Muscle of leg (tissue), 16 donors: ENCODE measurements at places on chromosomes 2 and 18. TPM values are rescaled to one million over a fixed set of nuclear protein-coding genes. Genes with fewer than 3 reads are reported as not detected.

The TRAF3IP1 gene
- 4.4 TPM for total RNA-seq

The NYAP2 gene
- 0.40 TPM for total RNA-seq

The OR6B2 gene
- not detected for total RNA-seq

The EPHA4 gene
- 25.8 TPM for total RNA-seq

DNA sequence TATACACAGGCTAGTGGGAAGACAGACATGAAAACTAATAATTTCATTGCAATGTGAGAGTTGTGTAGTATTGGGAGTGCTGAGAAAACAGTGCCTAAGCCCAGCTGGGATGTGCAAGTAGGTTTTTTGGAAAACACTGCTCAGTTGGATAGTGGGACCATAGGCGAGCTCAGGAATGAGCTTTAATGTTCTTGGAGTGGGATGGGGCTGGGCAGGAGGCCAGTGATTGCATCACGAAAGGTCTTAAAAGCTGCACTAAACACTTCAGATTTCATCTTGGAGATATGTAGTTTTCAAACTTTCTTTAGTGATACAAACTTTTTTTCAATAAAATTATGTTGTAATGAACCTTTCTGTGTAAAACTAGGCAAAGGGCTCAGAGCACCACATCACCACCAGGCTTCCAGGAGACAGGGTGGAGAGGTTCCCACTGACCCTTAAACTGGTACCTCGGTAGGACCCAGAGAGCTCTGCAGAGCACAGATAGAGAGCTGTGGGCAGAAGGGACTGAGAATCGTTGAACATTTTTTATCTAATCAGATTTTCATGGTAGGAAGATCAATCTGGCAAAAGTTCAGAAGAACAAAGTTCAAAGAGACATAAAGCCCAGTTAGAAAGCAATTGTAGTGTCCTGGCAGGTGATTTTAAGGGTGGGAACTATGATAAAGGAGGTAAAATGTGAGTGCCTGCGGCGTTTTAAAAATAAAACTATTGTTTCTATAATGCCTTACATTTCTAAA is 176.2 kb downstream of the TRABD2A start:
- no peak for DNase-seq
- no peaks in the 10 kb centered on the region for H3K27me3 ChIP-seq
- H3K36me3 ChIP-seq, result no peaks in the 10 kb centered on the region
- no peaks in the 10 kb centered on the region for H3K4me1 ChIP-seq
- H3K27ac ChIP-seq, result no peak overlapping the region

DNA sequence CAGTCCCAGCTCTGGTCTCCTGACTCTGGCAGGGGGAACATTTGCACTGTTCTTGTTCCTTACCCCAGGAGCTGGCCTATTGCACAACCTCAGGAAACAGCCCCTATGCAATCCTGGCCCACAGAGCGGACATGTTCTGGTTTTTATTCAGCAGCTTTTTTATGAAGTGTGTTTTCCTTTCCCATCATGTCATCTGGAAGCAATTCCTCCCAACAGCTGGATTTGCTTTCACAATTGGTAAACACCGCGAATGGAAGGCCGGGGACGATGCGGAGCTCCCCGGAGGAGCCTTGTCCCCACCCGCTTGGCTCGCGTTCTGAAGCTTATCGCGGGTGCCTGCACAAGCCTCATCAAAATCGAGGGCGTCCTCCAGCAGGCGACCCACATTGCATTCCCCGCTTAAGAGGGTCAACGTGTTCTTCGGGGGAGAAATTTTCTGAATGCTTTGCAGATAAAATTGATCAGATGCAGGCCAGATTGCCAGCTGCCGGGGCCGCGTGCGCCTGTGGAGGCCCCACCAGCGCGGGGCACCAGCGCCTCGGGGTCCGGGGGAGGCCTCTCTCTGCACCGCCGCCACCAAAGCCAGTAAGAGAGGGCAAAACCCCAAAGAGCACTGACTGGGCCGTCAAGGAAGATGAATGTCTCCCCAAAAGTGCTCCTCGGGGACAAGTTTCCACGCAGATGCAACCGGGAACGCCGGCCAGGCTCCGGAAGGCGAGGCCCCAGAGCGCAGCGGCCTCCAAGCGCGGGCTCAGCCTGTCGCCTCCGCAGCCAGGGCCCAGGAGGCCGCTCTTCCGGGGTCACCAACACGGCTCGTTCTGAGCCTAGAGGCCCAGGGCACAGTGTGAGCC is 60.3 kb upstream of the SP3 start:
- peak; percentile 99 for DNase-seq
- H3K4me1 ChIP-seq, result peaks cover 59% of the 10 kb centered on the region
- H3K27ac ChIP-seq, result peak overlapping the region; percentile 94
- no peaks in the 10 kb centered on the region for H3K36me3 ChIP-seq
- peak overlapping the region; percentile 15 for H3K4me3 ChIP-seq
- no peaks in the 10 kb centered on the region for H3K27me3 ChIP-seq

DNA sequence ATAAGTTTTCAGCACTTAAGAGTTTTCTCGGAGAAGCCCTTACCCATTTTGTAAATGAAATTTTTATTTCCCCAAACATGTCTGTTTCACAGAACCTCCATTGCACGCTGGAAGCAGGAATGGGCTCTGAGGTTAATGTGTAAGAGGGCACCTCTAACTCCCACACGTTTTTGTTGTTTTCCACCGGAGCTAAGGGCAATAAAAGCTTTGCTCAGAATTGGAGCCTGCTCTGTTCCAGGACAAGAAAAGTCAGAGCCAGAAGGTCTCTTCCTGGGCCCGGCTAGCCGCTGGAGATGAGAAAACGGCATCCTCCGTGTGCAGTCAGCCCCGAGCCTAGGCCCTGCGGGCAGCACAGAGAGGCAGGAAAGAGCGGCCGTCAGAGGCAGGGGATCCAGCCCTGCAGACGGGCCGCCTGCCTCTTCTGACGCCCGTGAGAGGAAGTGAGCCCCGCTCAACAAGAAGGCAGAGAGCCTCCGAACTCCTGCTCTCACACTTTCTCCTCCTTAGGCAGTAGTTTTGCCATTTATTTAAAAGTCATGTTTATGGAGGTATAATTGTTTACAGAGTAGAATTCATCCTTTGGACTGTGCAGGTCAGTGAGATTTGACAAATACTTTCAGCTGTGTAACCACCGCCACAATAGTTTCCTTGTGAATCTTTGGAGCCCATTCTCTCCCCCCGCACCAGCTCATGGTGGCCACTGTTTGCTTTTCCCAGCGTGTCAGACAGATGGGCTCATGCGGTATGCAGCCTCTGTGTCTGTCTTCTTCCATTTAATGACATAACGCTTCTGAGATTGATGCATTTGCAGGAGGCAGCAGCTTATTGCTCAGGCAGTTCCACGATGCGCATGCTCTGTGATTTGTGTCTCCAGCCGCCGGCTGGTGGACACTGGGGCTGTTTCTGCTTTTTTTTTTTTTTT is 117.3 kb downstream of the GALR1 start:
- peaks cover 2% of the 10 kb centered on the region for H3K27me3 ChIP-seq
- DNase-seq, result peak; percentile 73
- H3K27ac ChIP-seq, result no peak overlapping the region
- H3K4me3 ChIP-seq, result no peak overlapping the region
